Kidney (tissue), 22 donors: ENCODE measurements at places on chromosomes 11 and 22. TPM values are rescaled to one million over a fixed set of nuclear protein-coding genes. Genes with fewer than 3 reads are reported as not detected.

GRCh38 chr22:24433828-24434470 lies 6.5 kb downstream of the ADORA2A start:
- H3K27me3 ChIP-seq: no peaks in the 10 kb centered on the region
- DNase-seq: no peak
- no peaks in the 10 kb centered on the region for H3K36me3 ChIP-seq
- H3K4me3 ChIP-seq: no peak overlapping the region
- H3K27ac ChIP-seq: peak overlapping the region; percentile 24
- H3K4me1 ChIP-seq: peaks cover 31% of the 10 kb centered on the region

DNA sequence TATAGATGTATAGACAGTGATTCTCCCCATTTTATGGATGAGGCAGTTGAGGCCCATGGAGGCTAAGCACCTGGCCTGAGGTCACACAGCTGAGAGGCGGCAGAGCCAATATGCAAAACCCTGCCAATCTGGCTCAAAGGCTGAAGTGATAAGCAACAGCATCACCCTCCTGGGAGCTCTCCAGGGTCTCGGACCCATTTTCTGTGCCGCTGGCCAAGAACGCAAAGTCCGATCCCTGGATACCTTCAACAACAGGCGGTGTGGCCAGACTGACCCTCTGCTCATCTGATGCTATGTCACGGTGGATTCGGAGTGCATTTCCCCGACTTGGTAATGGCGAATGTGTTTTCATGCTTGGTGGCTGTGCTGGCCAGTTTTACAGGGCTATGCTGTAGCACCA lies 595.0 kb downstream of the TBC1D22A start:
- no peak for DNase-seq
- H3K36me3 ChIP-seq: no peaks in the 10 kb centered on the region
- H3K27me3 ChIP-seq: no peaks in the 10 kb centered on the region
- no peak overlapping the region for H3K4me3 ChIP-seq
- H3K4me1 ChIP-seq: no peaks in the 10 kb centered on the region

TREH gene
- 10.2 TPM for polyA plus RNA-seq

- no peaks in the 10 kb centered on the region for H3K4me1 ChIP-seq
- no peaks in the 10 kb centered on the region for H3K36me3 ChIP-seq
- H3K4me3 ChIP-seq: peak overlapping the region; percentile 38
- peak; percentile 87 for DNase-seq
Measured at GRCh38 chr11:75667831-75668450, 897 bp downstream of the MAP6 start.

GRCh38 chr11:87185228-87185627 lies 147.5 kb downstream of the TMEM135 start:
- no peak for DNase-seq
- no peaks in the 10 kb centered on the region for H3K36me3 ChIP-seq
- no peaks in the 10 kb centered on the region for H3K27me3 ChIP-seq
- H3K4me3 ChIP-seq: no peak overlapping the region
- H3K27ac ChIP-seq: no peak overlapping the region
